ENCODE measurements at places on chromosomes 5 and 9.

DNA sequence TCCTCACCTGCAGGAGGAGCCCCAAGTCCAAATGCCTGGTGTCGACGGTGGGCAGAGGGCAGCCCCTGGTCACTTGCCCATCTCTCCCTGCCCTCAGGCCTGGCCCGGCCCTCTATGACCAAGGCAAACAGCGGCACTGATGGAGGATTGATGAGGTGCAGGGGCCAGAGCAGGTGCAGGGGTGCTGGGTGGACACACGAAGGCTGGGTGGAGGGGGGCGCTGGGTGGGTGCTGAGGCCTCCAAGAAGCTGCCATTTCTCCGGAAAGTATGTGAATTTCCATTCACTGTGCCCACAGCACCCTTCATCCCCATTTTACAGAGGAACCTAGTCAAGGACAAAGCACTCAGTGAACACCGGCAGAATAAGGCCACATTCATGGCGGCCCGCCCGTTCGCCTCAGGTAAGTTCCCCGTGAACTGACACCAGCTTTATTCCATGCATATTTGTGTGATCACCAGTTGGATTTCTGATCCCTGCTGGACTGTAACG lies 143.8 kb upstream of the PPP1R26 start:
- DNase-seq = no peak

- no peak for DNase-seq
These were observed 41.9 kb downstream of the SYK start for GRCh38 chr9:90843525-90843924.

- no peak for DNase-seq
These were observed 279.0 kb downstream of the AOPEP start for GRCh38 chr9:95005278-95006143.

DNA sequence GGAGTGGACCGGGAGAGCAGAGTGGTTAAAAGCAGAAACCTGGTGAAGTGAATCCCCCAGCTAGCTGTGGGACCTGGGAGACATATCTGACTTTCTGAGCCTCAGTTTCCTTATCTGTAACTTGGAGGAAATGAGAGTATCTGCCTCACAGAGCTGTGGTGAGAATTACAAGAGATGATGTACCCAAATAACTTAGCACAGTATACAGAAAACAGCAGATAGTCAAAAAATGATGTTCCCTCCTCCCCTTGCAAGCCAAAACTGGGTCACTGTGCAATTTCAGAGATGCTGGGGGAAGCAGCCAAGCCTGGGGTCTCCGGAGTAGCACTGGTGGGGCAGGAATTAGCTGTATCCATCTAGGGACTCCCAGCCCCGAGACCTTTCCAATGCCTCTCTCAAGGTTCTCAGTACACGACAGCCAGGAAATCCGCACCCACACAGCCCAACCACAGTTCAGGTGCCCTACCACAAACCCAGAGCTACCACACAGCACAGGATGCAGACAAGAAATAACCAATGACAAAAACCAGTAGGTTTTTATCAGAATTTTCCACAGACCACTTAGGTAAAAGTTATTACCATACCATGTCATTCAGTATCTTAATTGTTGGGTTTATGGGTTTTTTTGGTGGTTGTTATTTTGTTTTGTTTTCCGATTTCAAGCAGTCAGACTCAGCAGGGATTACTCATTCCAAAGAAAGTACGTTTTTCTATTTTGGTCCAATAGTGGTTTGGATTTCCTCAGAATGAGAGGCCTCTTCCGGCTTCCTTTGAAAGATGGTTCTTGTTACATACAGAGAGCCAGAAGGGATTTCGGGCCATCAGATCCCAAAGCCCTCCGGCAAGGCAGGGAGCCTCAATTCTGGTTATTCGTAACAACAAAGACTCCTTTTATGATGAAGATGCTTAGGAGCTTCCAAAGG lies 4.9 kb upstream of the HRH2 start:
- DNase-seq = peak; percentile 74

DNA sequence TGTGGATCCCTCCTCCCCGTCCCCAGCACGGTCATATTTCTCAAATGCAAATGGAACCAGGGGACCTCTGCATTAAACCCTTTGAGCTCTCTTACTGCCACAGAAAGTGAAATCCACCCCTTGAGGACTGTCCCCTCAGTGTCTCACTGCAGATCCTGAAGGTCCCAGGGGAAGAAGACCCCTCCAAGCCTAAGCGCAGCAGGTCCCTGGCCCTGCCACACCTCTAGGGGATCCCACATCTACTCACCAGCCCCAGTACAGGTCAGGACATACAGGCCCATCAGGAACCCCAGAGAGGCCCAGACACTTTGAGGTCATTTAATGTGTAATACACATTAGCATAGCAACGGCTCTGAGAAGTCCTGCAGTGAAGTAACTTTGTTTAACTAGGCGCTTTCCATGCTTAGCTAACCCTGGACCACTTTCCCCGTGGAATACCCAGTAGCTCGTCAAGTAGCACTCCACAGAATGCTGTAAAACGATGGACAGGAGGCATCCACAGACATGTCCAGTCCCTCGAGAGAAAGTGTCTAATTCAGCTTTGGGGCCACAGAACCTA lies 54.7 kb upstream of the ALDH1B1 start:
- DNase-seq = no peak

GRCh38 chr9:8356406-8356805 lies 556.8 kb upstream of the DMAC1 start:
- DNase-seq = no peak

DNA sequence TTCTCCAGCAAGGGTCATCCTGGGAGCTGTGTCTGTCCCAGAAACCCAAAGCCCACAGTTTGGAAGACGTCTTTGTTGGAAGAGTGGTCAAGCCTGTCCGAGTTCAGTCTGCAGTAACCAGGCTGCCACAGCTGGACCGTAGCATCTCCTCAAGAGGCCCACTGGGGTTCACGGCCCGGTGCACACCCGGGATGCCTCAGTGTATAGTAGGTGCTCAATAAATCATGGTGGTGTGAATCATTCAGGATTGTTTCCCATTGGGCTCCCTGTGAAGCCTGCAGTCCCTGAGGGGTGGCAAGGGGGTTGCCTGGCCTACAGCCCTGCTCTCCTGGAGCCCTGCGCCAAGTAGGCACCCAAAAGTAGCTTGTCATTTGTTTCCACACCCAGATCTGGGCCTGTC lies 10.3 kb upstream of the PRRX2 start:
- no peak for DNase-seq

GRCh38 chr5:103808464-103809106 lies 246.0 kb upstream of the NUDT12 start:
- DNase-seq = peak; percentile 8

- no peak for DNase-seq
These were observed 461.3 kb downstream of the SPOCK1 start for GRCh38 chr5:137037848-137038247.

- DNase-seq = peak; percentile 37
These were observed 55.4 kb upstream of the RNF130 start for GRCh38 chr5:180126716-180127681.

GRCh38 chr9:131739959-131740648 lies at the start of gene RAPGEF1:
Gene RAPGEF1, minus strand, starts transcription at chr9:131740076. Its CDS starts 246 bp downstream, at chr9:131739830.
- peak; percentile 59 for DNase-seq

DNA sequence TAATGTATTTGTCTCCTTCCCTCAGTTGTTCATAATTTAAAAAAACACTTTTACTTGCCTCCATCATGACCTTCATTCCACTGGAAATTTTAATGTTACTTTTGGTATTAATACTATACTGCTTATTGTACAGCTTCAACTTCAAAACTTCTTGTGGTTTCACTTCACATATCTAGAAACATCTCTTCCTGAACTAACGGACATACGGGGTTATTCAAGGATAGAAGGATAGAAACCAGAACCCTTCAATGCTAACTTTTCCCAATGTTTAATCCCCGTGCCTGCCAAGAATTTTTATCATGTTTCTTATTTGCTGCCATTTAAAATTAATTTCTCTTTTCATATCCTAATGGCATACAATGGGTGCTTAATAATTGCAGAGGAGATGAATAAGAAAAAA lies 36.3 kb upstream of the SETD9 start:
- DNase-seq = no peak

GRCh38 chr5:101431201-101431600 lies 528.1 kb upstream of the ST8SIA4 start:
- DNase-seq = no peak

GRCh38 chr9:123611226-123611625 lies 255.2 kb downstream of the CRB2 start:
- no peak for DNase-seq

DNA sequence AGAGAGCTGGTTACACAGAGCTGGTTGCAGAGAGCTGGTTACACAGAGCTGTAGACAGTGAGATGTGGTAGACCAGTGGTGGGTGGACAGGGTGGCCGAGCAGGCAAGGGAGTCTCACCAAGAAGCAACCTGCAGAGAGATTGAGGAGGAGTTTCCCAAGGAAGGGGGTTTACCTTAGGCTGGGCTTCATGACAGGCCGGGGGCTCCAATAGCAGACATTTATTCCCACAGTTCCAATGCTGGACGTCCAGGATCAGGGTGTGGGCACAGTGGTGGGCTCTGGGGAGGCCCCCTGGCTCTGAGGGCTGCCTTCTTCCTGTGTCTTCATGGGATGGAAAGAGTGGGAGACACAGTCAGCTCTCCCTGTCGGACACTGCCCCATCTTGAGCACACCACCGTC lies 386.9 kb upstream of the IRX4 start:
- no peak for DNase-seq

- no peak for DNase-seq
These were observed 69.8 kb downstream of the MRPL36 start for GRCh38 chr5:1729641-1730486.

GRCh38 chr5:33649549-33650482 lies 209.1 kb downstream of the TARS1 start:
- DNase-seq = no peak

DNA sequence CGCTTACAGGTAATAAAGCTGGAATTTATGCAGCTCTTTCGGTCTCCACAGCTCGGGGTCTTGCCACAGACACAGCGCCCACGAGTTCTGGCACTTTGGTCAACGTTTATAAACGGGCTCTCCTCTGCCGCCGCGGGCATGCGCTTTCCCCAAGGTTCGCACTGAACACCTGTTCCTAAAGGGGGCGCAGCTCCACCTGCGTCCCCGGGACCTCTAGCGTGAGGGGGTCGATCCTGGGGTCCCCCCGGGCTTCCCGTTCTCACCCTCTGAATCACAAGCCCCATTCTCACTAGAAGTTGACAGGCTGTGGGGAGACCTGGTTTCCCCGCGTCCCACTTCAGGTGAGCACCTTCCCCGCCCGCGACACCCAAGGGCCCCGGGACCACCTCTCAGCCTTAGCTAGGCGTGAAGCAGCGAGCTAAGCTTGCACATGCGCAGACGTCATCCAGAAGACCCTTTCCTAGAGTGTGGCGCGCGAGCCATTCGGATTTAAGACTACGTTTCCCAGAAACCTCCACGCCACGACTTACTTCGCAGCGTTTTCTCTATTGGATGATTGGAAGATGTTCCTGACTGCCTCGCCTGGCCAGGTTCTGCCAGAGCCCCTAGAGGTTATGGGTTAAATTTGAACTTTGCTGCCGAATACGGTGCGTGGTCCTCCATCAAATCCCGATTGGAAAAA lies 21.3 kb upstream of the ZNF782 start:
- DNase-seq = peak; percentile 50

DNA sequence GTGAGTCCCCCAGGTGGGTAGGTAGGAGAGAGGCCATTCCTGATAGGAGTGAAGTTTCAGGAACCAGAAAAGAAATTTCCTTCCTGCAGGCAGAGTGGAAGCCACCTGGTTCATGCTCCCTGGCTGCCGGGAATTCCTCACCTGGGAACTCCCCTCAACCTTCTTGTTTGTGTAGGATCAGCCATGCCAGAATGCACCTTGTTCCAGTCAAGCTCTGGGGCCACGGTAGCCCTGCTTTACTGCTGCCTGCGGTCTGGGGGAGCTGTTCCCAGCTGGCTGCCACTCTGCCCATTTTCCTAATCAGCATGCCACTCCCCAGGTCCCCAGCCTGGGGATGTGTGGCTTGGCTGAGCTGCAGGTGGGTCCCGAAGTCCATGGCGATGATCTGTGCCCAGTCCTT lies 18.7 kb upstream of the B4GALT1 start:
- no peak for DNase-seq

DNA sequence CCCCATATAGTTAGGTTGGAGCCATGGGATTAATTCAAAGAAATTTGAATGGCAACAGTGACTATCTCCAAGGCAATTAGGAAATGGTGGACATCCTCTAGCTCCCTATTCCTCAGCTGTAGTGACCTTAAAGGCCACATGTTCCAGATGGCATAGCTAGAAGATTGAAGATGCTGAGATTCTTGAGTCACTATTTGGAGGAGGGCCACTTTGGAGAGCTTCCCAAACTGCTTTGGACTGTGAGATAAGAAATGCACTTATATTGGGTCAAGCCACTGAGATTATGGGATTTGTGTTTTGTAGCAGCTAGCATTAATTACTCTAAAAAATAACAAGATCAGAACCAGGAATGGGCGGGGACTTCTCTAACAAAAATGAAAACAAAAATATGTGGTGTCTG lies 636.2 kb upstream of the CCNG1 start:
- DNase-seq = no peak

- no peak for DNase-seq
These were observed 22.6 kb upstream of the SLC6A19 start for GRCh38 chr5:1178529-1179382.

GRCh38 chr5:148846930-148847329 lies 20.5 kb downstream of the ADRB2 start:
- DNase-seq = no peak

DNA sequence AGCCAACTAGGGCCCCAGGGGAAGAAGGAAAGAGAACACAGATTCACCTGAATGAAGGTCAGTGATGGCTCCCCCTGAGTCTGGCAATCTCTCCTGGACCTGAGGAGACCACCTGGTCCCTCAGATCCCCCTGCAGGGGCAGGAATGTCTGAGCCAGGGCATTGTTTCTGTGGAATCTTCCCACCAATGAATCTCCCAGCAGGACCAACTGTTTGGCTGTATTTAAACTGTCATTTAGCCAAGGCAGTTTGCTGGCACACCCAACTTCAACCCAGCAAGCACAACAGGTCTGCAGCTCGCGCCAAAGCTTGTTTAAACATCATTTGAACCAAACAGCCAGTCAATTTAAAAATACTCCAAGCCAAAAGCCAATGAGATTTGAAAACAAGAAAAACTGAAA lies 92.6 kb downstream of the SH3TC2 start:
- no peak for DNase-seq

DNA sequence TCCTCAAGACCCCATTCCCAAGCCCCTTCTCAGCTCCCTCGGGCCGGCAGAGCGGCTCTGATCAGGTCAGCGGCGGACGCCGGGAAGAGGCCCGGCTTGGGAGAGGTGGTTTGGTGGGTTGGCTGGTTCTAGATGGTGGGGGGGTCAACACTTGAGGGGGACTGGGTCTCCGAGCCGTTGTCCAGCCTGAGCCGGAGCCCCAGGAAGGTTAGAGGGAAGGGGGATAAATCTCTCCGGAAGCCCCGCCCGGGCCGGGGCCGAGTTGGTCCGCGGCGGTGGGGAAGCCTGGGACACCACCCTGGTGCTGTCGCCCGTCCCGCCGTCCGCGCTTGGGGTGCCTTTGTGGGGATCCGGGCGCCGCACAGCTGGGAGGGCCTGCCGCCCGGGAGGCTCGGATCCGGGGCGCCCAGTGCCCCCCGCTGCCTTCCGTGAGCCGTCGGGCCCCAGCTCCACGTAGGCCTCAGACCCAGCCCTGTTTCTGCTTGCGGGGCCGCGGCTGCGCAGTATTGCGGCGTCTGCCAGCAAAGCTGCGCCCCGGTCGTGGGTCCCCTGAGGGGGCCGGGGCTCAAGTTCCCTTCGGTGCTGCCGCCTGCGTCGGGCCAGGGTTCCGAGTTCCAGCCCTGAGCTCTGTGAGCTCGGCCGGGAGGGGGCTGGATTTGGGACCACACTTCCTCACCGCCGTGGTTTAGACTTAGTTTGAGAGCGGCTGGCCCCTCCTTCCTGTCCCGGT lies 542 bp upstream of the TRIM52 start:
- DNase-seq = no peak
